Stimulated activated naive CD8-positive, alpha-beta T cell treated with anti-CD3 and anti-CD28 coated beads, Interleukin-15, amount 100 ng/mL, for 72 hours (primary cell): ENCODE measurements at places on chromosomes 3 and 15.

GRCh38 chr3:130916507-130917167 is 22.8 kb downstream of the ATP2C1 start:
- DNase-seq: no peak

GRCh38 chr3:109918740-109919139 is 581.4 kb upstream of the DPPA4 start:
- no peak for DNase-seq

GRCh38 chr3:118810499-118811035 is 224.1 kb downstream of the IGSF11 start:
- no peak for DNase-seq

- no peak for DNase-seq
Measured at GRCh38 chr3:158522221-158523136, 48.5 kb upstream of the MLF1 start.

DNA sequence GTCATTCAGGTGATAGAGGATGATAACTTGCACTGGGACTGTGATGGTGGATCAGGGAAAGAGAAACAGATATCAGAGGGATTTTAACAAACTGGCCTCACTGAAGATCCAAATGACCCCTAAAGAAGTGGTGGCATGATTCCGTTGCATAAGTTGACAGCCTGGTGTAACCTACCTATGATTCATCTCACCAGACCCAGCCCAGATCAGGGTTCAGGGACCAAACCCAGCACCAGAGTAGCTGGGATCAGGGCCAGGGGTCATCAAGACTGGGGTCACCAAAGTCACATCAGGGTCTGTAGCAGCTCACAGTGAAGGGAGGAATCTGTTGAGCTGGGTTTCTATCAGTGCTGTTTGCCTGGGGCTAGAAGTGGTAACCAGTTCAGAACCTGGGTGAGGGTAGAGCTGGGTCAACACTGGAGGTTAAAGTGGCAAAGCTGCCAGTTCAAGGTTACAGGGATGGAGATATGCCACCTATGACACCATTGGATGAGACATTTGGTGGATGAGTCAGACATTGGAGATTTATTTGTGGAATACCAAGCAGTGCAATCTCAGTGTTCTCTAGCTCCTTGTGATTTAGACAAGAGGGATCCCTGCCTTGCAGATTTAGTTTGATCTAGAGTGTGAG is 35.9 kb downstream of the CASR start:
- DNase-seq: no peak

GRCh38 chr15:47620960-47621681 is 96.2 kb upstream of the SEMA6D start:
- no peak for DNase-seq

DNA sequence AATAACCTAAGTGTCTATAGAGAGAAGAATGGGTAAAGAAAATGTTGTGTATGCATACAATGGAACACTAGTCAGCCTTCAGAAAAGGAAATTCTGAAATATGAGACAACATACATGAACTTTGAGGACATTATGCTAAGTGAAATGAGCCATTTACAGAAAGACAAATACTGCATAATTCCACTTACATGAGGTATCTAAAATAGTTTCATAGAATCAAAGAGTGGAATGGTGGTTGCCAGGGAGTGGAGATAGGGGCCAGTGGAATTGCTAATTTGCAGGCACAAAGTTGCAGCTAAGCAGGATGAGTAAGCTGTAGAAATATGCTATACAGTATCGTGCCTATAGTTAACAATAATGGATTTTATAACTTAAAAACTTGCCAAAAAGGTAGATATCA is 779.6 kb upstream of the ARPP21 start:
- no peak for DNase-seq

- DNase-seq: no peak
Measured at GRCh38 chr15:69662645-69663000, 210.0 kb downstream of the RPLP1 start.
